ENCODE measurements at places on chromosomes 3 and 15.

DNA sequence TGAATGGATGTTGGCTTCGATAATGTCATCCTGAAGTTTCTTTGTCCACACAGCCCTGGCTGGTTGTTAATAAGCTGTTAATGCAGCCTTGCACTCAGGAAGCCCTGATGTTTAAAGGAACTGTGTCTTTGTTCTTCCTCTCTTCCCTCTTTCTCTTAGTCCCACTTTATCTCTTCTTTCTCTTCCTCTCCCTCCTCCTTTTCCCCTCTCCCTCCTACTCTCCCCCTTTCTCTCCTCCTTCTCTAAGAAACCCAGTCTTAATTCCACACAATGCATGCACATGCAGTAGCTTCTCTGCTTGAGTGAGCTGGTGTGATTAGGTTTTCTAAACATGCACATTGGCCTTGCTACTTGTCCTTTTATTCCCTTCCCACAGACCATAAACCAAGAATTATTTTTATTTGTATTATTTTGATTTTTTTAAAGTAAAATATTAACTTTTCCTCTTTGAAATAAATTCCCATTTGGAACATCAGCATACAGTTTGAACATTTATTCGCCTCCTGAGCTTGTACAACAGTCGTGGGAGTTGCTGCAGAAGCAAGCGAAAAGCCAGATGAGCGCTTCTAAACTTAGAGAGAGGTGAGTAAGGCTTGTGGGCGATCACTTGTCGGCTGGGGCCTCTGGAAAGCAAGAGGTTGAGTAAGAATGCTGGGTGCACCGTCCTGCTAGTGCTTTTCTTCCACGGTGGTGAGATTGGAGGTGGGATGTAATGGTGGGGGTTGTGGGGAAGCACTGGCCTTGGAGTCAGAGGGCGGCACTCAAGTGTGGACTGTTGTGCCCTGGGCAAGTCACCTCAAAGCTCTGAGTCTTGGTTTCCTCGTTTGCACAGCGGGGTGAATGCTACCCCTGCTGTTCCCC, 7.2 kb downstream of the GHRL start:
- no peak for DNase-seq

DNA sequence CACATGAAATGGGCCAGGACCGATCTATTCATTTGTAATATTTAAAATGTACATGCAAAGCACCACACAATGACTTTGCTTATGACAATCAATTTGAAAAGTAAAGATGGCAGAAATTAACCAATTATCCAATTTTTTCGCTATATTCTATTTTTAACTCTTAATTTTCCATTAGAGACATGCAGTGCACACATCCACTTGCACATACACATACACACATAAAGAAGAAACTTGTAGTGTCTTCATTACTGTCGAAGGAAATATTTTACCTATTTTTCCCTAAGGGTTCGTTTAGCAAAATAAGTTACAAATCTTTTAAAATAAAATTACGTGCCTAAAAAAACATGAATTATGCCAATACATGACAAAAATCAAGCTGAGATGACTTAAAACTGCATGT, 194.3 kb upstream of the MDFIC2 start:
- no peak for DNase-seq

- DNase-seq = no peak
Observed at GRCh38 chr3:90102146-90102545, 994.7 kb downstream of the EPHA3 start.

- no peak for DNase-seq
Observed at GRCh38 chr15:64892847-64893403, 18.8 kb upstream of the ANKDD1A start.

GRCh38 chr3:86563400-86563970, 427.5 kb downstream of the VGLL3 start:
- DNase-seq = no peak

GRCh38 chr15:79373728-79374127, 58.4 kb upstream of the MINAR1 start:
- DNase-seq = no peak

GRCh38 chr3:170232266-170232665, 10.0 kb downstream of the PRKCI start:
- DNase-seq = no peak

DNA sequence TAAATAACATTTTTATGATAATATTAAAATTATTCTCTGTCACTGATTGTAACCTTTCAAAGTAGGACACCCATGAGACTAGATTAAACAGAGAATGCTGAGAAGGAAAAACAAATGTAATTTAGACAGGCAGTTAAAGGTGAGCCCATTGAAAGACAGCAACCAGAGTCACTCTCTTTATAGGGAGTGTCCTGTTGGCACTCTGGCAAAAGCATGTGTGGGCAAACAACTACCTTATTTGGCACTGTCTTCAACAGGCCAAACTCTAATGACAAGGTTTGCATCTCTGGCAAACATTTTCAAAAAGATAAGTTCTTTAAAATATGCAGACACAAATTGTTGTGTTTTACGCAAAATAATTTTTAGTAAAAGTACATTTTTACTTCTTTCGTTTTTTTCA, 29.8 kb downstream of the NFKBIZ start:
- no peak for DNase-seq

DNA sequence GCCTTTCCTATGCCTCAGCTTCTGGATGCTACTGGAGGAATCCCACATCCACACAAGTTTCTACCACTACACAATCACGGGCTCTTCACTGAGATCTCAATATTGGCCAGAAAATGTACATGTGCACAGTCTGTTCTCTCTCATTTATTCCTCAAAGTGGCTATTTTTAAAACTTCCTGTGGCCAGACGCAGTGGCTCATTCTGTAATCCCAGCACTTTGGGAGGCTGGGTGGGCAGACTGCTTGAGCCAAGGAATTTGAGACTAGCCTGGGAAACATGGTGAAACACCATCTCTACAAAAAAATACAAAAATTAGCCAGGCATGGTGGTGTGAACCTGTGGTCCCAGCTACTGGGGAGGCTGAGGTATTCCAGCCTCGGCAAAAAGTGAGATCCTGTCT, 91.4 kb upstream of the PRTG start:
- no peak for DNase-seq

- DNase-seq = no peak
Observed at GRCh38 chr15:80011596-80011995, 40.6 kb upstream of the BCL2A1 start.

DNA sequence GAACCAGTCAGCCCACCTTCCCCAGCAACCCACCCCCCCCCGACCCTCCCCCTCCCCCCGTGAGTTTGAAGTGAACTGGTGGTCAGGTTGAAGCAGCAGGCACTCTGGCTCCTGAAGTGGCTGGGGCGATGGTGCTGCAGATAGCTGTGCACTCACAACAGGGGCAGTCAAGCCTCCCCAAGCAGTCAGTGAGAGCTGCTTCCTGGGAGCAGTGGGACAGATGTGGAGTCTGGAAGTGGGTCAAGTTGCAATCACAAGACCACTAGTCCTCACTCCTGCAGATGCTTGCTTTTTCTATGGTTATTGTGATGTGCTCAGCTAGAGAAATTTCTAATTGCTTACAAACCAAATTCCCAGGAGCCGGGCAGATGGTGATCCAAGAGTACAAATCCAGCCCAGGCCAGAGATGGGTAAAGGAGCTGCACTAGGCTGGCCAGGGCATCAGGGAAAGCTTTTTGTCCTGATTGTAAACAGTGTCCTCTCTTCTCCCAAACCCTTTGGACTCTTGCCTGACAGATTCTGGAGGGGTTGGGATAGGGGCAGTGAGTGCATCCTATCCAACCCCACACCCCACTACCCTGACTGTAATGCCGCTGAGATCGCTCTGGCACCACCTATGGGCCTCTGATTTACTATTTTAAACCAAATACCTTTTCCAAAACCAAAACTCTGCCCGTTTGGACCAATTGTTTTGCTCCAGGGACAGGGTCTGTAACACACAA, 9.8 kb upstream of the CLPX start:
- DNase-seq = no peak

GRCh38 chr3:88362428-88362827, 212.7 kb downstream of the C3orf38 start:
- DNase-seq = no peak

DNA sequence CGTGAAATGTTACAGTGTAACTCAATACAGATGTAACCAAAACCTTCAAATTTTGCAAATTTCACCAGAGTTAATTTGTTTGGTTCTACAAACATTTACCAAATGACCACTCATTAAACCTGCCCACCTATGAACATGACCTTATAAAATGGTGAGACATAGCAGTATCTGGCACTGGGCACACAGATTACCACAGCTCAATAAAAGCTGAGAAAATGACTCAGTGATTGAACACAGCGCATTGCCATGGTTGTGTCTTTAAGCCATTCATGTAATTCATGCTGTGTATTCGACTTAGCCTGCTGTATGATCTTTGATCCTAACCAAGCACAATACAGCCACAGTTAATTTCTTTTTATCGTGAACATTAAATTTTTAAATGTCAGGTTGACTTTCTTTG, 11.3 kb downstream of the PPARG start:
- no peak for DNase-seq

DNA sequence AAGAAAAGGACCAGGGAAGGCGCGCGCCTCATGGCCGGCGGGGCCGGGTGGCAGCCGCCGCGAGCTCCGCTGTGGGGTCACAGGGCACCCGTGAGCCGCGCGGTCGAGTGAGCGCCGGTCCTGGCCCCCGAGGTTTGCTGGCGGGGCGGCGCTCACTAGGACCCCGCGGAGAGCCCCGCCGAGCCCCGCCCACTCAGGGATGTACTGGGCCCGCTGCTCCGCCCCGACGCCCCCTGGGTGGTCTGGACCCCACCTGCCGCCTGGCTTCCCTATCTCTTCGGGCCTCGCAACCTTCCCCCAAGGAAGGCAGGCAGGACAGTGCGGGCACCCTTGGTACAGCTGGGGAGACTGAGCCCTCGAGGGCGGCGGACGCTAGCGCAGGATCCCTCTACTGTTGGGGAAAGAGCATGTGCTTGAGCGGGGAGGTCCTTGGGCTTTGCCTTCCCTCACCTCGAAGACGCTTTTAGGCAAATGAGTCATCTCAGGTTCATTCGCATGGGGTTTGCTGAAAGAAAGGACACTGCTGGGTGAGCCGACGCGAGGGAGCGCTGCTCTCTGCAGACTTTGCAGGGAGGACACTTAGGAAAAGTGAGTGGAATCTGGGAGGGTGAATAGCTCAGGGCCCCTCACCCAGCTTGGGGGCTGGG, at the start of gene CHRNB4:
TSS of gene CHRNB4 (minus strand) at position 109 of the 647 bp plus-strand sequence. CDS start at position 32, 77 bp downstream.
- DNase-seq = no peak

- DNase-seq = no peak
Observed at GRCh38 chr3:29805757-29806156, 524.9 kb downstream of the RBMS3 start.

- no peak for DNase-seq
Observed at GRCh38 chr3:113270068-113270467, 58.7 kb downstream of the BOC start.

GRCh38 chr3:172312711-172313110, 135.5 kb downstream of the GHSR start:
- no peak for DNase-seq

GRCh38 chr3:87957575-87957974, 101.2 kb downstream of the CGGBP1 start:
- DNase-seq = no peak

DNA sequence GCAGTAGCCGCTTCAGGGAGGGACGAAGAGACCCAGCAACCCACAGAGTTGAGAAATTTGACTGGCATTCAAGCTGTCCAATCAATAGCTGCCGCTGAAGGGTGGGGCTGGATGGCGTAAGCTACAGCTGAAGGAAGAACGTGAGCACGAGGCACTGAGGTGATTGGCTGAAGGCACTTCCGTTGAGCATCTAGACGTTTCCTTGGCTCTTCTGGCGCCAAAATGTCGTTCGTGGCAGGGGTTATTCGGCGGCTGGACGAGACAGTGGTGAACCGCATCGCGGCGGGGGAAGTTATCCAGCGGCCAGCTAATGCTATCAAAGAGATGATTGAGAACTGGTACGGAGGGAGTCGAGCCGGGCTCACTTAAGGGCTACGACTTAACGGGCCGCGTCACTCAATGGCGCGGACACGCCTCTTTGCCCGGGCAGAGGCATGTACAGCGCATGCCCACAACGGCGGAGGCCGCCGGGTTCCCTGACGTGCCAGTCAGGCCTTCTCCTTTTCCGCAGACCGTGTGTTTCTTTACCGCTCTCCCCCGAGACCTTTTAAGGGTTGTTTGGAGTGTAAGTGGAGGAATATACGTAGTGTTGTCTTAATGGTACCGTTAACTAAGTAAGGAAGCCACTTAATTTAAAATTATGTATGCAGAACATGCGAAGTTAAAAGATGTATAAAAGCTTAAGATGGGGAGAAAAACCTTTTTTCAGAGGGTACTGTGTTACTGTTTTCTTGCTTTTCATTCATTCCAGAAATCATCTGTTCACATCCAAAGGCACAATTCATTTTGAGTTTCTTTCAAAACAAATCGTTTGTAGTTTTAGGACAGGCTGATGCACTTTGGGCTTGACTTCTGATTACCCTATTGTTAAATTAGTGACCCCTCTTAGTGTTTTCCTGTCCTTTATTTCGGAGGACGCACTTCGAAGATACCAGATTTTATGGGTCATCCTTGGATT, at the start of gene MLH1:
TSS of gene MLH1 (plus strand) at position 193 of the 958 bp plus-strand sequence. CDS start at position 223, 30 bp downstream.
- no peak for DNase-seq

DNA sequence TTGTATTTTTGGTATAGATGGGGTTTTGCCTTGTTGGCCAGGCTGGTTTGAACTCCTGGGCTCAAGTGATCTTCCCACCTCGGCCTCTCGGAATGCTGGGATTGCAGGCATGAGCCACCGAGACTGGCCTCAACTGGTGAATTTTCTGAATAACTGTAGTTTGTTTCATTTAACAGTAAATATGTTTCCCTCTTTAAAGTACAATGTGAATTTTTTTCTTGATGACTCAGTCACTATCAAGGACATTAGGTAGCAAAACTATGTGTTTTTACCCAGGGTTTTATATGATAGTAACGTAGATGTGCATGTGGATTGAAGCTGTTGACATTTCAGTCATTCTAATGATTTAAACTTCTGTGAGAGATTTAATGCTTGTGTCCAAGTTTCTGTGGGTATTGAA, 40.2 kb upstream of the MAPKBP1 start:
- no peak for DNase-seq

GRCh38 chr3:177624528-177625495, 427.5 kb upstream of the TBL1XR1 start:
- no peak for DNase-seq

GRCh38 chr3:174775603-174776002, 83.5 kb upstream of the NAALADL2 start:
- DNase-seq = no peak

GRCh38 chr3:60810881-60811280, 440.4 kb downstream of the FHIT start:
- no peak for DNase-seq

DNA sequence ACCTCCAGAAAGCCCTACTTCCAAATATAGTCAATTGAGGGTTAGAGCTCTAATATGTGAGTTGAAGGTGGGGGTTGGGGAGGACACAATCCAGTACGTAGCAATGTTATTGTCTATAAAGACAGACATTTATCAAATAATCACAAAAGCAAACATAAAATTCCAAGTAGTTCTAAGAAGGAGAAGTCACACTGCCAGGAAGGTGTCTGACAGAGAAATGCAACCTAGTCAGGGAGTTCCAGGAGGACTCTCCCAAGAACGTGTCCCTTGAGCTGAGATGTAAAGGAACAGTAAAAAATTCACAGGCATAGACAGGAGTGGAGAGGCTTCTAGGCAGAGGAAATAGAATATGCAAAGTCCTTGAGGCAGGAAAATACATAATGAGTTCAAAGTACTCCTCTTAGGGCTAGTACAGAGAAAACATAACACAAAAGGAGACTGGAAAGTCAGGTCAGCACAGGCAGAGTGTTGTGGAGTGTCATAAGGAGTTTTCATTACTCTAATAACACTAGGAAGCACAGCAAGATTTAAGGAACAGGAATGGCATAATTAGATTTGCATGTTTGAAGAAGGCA, 277.6 kb upstream of the STT3B start:
- no peak for DNase-seq

- DNase-seq = no peak
Observed at GRCh38 chr3:160784853-160785252, 28.8 kb downstream of the PPM1L start.

Data from anterior cingulate cortex (tissue), 58 donors.